ENCODE measurements at places on chromosomes 4 and X.
A peak's percentile ranks its signal among the peaks of the same experiment; 100 is the strongest.

- no peak for DNase-seq
Observed at GRCh38 chrX:97597954-97598353, 714.2 kb downstream of the RPA4 start.

- peak; percentile 64 for DNase-seq
Observed at GRCh38 chrX:53357799-53358530, 64.5 kb downstream of the SMC1A start.

GRCh38 chrX:65591206-65591605 is 56.6 kb upstream of the LAS1L start:
- no peak for DNase-seq

DNA sequence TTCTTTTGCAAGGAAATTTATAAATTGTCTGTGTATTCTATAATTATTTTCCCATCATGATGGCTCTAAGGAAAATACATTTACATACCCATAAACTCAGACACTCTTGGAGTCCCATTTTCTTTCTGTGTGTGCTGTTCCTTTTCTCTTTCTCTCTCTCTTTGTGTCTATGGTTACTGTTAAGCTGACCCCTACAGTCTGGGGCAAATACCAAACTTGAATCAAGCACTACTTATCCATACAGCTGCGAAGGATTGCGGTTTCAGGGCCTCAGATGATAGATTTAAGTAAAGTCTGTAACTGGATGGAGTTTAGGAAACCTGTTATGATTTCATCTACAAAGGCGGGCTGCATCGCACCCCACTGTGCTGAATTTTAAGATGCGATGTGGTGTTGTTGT is 150.2 kb downstream of the SHROOM3 start:
- DNase-seq, result peak; percentile 58

- DNase-seq, result no peak
Observed at GRCh38 chr4:105207386-105207785, 60.7 kb downstream of the TET2 start.

GRCh38 chr4:165190591-165191347 is 16.6 kb upstream of the KLHL2 start:
- DNase-seq, result no peak

DNA sequence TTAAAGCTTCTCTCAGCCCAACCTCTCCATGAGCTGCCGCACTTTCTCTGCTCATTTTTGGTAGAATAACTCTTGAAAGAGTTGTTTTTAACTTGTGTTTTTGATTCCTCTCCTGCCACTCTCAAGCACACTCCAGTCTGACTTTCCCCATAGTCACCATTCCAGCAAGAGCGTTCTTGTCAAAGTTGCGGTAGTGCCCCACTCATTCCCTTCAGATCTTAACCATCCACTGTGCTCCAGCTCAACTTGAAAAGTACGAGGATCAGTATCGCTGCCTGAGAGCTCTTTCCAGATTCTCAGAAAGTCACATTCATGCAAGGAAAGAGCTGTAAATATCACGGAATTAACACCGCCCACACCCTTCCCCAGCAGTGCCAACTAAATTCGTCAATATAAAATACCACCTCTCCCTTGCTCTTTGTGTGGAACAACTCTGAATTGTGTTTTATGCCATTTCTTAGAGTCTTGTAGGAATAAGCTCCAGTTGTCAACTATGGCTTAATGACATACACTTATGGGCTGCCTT is 59.7 kb upstream of the IL15 start:
- no peak for DNase-seq

GRCh38 chr4:155946486-155946885 is 7.2 kb downstream of the CTSO start:
- peak; percentile 85 for DNase-seq

- no peak for DNase-seq
Observed at GRCh38 chrX:652341-652741, 21.8 kb downstream of the SHOX start.

DNA sequence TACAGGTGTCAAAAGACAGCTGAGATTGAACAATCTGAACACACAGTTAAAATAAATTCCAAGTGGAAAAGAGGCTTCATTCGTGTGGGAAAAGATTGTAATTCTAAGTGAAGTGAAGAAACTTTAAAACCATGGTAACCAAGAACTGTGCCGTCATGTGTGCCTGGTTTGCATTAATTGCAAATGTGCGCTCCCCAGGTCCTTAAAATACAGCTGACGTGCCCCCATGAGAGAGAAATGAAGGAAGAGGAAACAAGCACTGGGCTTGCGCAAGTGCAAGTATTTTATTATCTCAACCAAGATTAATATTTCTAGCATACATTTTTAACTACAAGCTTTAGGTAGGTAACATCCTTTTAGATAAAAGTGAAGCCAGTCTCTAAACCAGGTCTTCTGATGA is 92.5 kb downstream of the PARM1 start:
- DNase-seq, result no peak

DNA sequence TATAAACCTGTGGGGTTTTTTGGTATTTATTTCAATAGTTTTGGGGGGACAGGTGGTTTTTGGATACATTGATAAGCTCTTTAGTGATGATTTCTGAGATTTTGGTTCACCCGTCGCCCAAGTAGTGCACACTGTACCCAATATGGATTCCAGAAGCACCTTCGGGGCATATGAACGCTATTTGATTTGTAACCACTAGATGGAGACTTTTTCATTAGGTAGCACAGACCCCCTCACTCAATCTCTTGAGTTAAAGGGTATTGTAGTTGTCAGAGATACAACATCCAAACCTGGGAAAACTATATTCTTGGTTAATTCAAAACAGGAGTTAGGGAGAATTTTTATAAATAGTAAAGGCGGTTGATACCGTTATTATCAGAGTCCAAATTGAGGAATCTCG is 79.8 kb downstream of the SPANXN3 start:
- peak; percentile 1 for DNase-seq

GRCh38 chr4:35644591-35644990 is 599.7 kb downstream of the ARAP2 start:
- peak; percentile 0 for DNase-seq

Data from iris pigment epithelial cell (primary cell).